ENCODE measurements at places on chromosomes 12 and 14.

DNA sequence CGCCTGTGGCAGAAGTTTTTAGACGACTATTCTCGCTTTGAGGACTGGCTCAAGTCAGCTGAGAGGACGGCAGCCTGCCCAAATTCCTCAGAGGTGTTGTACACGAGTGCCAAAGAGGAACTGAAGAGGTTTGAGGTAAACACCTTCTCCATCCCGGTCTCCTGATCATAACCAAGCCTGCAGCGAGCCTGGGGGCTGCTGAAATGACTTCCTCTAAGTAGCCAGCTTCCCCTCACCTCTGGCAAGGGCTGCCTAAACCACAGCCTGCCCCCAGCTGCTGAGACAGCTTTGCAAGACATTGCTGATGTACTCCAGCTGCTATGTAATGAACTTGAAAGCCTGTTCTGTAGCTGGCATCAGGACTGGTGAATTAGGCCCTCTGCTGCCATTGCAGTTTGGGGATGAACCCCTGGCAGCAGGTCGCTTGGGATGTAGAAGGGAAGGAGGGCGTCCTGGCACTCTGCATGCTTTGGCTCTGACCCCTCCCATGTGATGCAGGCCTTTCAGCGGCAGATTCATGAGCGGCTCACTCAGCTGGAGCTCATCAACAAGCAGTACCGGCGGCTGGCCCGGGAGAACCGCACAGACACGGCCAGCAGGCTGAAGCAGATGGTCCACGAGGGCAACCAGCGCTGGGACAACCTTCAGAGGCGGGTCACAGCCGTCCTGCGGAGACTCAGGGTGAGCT lies 84.6 kb downstream of the ESR2 start:
- no peak for DNase-seq

GRCh38 chr12:3542911-3543310 lies 51.9 kb downstream of the PRMT8 start:
- DNase-seq = no peak

- DNase-seq = no peak
These were observed 169.3 kb downstream of the PCNX1 start for GRCh38 chr14:71076462-71077092.

GRCh38 chr12:11150832-11151231 lies 16.4 kb upstream of the TAS2R30 start:
- DNase-seq = no peak

- DNase-seq = no peak
These were observed 29.0 kb downstream of the PEBP1 start for GRCh38 chr12:118164798-118165486.

- no peak for DNase-seq
These were observed 179.1 kb upstream of the OTX2 start for GRCh38 chr14:56989359-56989758.

- no peak for DNase-seq
These were observed 83.8 kb downstream of the SPTB start for GRCh38 chr14:64795921-64796320.

- DNase-seq = no peak
These were observed 156.8 kb upstream of the TMEM260 start for GRCh38 chr14:56422703-56423213.

- DNase-seq = no peak
These were observed 204.6 kb upstream of the PLXNC1 start for GRCh38 chr12:93943780-93944179.

DNA sequence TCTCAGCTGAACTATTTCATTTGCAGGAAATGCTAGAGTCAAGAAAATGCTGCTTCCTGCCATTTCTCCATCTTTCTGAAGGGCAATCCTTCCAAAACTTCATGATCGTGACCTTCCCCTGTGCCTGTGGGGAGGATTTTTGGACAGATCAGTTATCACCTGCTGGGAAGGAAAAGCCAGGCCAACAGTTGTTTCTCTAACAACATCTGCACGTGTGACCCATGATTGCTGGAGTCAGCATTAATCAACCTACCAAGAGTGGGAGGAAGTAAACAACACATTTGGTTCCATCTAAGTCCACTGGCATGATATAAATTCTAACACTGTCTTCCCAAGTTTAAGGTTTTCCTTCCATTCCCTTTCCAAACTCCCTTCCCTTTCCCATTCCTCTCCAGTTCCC lies 172.7 kb downstream of the APAF1 start:
- no peak for DNase-seq

DNA sequence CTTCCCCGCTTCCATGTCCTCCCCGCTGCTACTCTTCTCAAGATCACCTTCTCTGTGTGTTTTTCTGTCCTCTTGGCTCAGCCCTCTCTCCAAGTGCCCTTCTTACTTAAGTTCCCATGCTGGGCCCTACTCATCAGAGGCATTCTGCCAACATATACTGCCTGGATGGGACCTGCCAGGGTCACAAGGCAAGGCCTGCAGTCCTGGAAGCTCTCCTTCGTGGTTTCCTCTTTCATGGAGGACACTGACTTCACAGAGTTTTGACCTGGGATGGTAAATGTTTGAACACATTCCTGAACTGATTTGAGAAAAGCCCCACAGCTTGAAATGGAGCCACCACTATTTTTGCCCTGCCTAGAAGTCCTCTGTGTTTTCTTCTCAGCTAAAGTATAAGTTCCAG lies 140.9 kb downstream of the TMEM30B start:
- DNase-seq = no peak

DNA sequence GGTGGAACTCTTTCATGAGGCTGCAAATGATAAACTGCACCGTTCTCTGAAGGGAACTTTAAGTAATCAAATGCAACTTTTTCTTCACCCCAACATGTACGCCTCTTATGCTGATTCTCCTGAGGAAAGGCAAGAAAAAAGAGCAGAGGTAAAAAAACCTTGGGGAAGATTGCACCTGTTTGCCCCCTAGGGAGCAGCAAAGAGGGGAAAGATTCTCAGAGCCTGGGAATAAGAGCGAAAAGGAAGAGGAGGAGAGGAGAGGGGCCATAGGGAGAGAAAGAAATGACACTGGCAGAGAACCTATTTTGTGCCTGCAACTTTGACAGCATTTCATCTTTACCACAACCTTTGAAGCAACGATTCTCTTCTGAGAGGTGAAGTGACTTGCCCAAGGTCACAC lies 254.6 kb downstream of the KSR2 start:
- DNase-seq = no peak

DNA sequence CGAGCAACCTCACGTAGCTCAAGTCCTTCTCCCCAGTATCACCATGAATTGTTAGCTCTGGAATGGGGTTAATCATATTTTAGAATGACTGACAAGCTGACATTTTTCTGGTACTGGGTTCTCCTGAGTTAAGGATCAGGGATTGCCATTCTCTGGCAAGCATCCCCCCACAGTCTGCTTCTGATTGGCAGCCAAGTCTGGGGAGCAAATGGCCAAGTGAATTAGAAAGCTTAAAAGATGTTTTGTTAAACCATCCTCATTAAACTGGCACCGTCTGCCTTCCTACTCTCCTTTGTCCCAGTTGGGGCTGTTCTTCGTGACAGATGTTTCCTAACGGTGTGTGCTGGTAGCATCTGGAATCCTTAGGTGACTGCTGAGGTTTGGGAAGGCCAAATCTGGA lies 17.2 kb upstream of the CISTR start:
- no peak for DNase-seq

DNA sequence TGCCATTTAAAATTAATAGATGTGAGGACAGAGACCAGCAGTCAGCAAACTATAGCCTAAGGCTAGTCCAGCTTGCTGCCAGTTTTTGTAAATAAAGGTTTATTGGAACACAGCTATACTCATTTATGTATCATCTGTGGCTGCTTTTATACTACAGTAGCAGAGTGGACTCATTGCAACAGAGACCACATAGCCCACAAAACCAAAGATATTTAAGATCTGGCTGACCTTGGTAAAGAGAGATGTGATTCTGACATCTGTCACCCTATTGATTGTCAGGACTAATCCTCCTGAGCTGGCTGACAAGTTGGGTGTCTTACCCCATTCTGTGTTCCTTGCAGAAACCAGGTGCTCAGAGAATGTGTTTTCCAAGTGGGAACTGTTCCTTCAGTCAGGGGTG lies 99.9 kb downstream of the BEGAIN start:
- DNase-seq = no peak

DNA sequence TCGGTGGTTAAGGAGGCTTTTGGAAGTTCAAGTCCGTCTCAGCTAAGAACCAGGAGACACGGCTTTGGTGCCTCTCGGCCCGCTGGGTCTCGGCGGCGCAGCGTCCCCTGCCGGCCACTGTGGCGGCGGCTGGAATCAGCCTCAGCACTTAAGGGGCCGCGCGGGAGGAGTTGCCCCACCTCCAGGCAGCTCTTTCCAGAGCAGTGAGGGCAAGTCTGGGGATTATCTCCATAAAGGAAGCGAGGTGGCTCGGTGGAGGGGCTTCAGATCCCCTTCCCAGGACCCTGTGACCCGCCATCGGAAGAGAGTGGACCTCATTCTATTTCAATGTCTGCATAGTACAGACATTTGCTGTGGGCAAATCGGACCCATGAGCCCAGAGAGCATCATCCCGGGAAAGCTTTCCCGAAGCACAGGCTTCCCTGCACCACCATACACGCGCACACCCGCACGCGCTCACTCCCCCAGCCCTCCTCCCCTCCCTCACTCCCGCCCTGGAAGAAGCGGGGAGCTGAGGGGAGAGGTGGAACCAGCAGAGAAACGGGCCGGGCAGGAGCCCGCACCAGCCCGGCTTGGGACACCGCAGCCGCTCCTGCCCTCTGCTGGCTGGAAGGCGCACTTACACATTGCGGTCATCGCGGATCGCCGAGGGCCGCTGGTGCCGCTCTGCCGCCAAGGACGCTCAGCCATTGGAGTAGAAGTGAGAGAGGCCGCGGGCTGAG lies 15.9 kb downstream of the RNASE2 start:
- DNase-seq = peak; percentile 67

GRCh38 chr12:66244446-66244845 lies 55.4 kb downstream of the IRAK3 start:
- DNase-seq = no peak

All from activated gamma-delta T cell treated with anti-CD3 and anti-CD28 coated beads, Interleukin-2, amount 50 U/mL, for 16 hours (primary cell).